ENCODE measurements at places on chromosomes 3 and 15.

DNA sequence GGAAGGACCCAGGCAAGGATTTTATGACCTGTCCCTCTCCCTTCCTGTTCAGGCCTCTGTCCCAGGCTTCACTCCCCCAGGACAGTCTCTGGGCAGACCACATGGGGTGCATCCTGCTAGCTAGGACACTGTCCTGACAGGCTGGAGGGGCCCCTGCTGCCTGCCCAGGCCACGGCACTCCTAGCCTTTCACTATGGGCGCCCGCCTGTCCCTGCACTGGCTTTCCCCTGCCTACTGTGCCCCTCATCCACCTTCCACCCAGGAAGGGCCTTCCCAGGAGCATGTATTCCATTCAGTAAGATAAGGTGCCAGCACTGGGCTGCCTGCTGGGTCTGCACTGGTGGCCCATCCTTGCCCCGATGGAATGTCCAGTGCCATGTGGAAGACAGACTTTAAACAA is 145.3 kb downstream of the DNAJB8 start:
- DNase-seq = no peak

GRCh38 chr15:99213187-99213811 is 36.1 kb downstream of the TTC23 start:
- peak; percentile 4 for DNase-seq

- DNase-seq = no peak
Measured at GRCh38 chr3:43871627-43872245, 181.0 kb downstream of the ABHD5 start.

DNA sequence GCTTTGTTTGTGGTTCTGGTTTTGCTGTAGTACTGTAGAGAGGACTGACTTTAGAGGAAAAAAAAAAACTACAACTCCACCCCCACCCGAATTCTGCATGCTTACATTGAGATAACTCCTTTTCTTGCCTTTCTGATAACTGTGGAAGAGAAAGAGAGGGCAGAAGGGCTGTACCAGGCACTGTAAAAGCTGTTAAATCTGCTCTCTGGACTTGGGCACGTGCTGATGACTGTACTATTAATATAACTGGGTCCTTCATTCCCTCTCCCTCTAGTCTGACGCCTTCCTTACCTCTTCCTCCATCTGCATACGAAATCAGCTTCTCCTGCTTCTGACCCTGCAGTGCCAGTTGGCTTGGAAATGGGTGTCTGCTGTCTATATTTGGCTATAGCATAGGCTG is 15.0 kb downstream of the MAPKBP1 start:
- no peak for DNase-seq

DNA sequence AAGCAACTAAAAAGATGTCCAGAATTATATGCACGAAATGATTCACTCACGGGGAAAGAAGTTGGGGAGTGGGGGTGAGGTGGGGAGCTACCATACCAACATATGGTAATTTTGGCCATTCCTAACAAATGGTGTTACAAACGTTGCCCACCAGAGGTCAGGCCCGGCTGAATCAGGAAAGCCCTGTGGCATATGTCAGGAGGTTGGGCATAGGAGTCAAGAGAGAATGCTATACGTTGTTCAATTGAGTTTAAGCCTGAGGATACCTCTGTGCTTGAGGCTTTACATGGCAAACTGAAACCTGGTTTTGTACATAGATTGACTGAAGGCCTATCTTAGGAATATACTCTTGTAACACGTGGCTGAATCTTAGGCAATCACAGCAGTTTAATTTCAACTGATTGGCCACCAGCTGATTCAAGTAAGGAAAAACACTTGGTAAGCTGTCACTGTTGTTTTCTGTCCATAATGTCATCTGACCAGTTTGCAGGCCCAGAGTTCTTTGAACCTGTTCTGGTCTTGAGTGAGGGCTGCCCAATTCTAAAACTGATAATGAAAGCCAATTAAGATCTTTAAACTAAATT is 23.4 kb upstream of the SLC2A2 start:
- DNase-seq = peak; percentile 66

GRCh38 chr3:125075738-125076137 is 19.9 kb upstream of the HEG1 start:
- DNase-seq = no peak

DNA sequence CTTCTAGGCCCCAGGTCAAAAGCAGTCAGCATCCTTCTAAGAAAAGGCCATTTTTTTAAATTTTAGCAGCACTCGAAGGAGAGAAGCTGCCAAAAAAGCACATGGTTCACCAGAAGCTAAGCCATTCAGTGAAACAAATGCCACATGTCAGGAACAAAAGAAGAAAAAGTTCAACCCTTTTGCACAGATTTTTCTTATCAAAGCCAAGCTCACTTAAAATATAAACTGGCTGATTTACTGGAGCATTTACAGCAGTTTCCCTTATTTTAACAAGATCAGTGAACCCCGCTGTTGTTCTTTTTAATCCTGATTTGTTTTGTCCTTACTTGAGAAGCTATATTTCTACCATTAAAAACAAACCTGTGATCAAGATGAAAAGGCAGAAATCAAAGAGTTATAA is 46.5 kb upstream of the SYNPR start:
- no peak for DNase-seq

- no peak for DNase-seq
Measured at GRCh38 chr15:32880642-32881041, 162.8 kb downstream of the GREM1 start.

DNA sequence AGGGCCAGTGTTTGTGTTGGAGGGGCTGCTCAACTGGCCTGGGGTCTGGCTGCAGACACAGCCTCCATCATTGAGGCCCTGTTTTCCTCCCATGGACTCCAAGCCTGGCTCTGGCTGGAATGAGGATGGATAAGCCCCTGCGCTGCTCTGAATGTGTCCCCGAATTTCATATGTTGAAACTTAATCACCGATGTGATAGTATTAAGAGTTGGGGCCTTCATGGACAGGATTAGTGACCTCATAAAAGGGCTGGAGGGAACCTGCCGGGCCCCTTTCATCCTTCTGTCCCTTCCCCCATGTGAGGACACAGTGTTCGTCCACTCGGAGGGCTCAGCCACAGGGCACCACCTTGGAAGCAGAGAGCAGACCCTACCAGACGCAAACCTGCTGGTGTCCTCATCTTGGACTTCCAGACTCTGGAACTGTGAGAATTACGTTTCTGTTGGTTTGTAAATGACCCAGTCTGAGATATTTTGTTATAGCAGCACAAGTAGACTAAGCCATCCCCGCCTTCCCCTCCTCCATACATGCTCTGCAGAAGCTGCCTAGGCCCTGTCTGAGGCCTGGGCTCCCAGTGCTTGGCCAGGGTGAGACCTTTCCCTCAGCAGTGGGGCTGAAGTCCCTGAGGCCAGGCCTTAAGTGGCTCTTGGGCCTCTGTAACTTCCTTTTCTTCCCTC is 3.8 kb upstream of the LCTL start:
- DNase-seq = no peak

GRCh38 chr15:41780727-41781126 is 6.4 kb downstream of the MAPKBP1 start:
- no peak for DNase-seq

- no peak for DNase-seq
Measured at GRCh38 chr15:95127356-95127755, 896.0 kb downstream of the MCTP2 start.

GRCh38 chr15:99135194-99135593 is 30.3 kb downstream of the SYNM start:
- DNase-seq = no peak

GRCh38 chr15:35293353-35294130 is 208.4 kb upstream of the NANOGP8 start:
- no peak for DNase-seq

- DNase-seq = peak; percentile 82
Measured at GRCh38 chr15:73991726-73992593, at the start of gene STOML1. Gene STOML1, minus strand, starts transcription at chr15:73992295. Its CDS starts 72 bp downstream, at chr15:73992223.

DNA sequence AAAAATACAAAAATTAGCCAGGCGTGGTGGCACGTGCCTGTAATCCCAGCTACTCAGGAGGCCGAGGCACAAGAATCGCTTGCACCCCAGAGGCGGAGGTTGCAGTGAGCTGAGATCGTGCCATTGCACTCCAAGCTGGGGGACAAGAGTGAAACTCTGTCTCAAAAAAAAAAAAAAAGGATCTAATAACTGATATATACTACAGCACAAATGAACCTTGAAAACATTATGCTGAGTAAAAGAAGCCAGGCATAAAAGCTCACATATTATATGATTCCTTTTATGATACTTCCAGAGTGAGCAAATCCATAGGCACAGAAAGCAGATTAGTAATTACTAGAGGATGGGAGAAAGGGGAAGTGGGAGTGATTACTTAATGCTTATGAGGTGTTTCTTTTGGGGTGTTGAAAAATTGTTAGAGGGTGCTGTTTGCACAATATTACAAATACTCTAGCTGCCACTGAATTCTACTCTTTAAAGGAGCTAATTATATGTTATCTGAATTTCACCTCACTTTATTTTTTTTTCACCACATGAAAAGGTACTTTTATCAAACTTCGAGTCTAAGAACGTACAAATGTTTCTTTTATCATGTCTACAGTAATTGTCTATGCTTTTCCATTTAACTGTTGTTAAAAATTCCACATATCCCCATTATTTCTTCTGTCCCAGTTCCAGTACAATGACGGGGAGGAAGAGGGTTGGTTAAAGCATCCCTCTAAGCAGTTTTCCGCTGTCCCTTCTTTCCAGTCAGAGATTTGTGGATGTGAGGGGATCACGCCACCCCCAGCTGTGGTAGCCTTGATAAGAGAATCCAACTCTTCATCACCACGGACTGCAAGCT is 77.7 kb upstream of the FAM174B start:
- DNase-seq = no peak

DNA sequence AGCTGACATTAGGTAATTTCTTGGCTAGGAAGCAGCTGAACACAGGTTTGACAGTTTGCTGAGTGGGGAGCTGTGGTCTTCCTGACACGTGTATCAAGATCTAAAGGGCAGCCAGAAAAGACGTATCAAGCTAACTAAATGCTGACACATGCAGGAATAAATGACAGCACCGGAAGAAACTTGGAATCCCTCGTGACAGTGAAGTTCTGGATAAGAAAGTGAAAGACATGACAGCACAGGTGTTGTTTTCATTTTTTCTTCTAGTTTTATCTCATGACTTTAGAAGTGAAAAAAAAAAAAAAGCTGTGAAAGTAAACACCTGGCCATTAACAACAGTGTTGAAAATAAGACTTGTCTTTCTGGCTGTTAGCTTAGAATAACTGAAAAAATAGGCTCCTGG is 48.7 kb downstream of the FGF7 start:
- no peak for DNase-seq

DNA sequence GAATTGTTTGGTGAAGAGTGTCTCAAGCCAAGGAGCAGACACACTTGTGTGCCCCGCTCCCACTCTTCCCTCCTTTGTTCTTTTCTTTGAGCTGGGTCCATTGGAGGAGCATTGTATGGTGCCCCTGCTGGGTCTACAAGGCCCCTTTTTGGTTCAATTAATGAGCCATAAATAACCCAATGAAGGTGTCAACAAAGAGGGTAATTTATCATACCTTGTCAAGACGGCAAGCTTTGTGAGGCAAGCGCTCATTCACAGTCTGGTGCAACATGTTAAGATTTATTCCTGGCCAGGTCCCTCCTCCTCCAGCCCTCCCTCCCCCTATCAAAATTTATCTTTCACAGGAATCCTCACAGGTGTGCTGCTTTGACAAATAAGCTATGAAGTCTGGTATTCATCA is 300.1 kb downstream of the RORA start:
- no peak for DNase-seq

DNA sequence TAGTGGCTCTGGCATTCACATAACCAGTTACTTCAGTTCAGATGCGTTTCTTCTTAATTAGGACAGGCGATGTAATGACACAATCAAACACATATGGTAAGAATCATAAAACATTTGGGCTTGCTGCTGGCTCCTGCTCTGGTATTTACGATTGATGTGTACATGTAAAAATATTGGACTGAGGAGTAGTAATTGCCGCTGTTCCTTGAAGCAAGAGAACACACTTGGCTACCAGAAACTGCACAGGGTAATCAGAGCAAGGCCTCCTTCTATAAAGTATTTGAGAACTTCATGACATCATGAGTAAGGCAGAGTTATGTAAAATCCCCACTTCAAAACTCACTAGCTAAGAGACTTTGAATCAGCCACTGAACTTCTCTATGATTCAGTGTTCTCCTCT is 158.1 kb downstream of the SSR3 start:
- no peak for DNase-seq
